Activated naive CD4-positive, alpha-beta T cell treated with anti-CD3 and anti-CD28 coated beads, Interleukin-2, amount 50 U/mL, for 72 hours (primary cell): ENCODE measurements at places on chromosomes 5 and 9. TPM values are rescaled to one million over a fixed set of nuclear protein-coding genes. Genes with fewer than 3 reads are reported as not detected.

- DNase-seq = no peak
Observed at GRCh38 chr5:97923997-97924396, 741.0 kb upstream of the RIOK2 start.

- no peak for DNase-seq
Observed at GRCh38 chr5:119016125-119016774, 27.9 kb upstream of the DTWD2 start.

- DNase-seq = no peak
Observed at GRCh38 chr9:64128572-64128971, 1156.4 kb downstream of the FOXD4L5 start.

DNA sequence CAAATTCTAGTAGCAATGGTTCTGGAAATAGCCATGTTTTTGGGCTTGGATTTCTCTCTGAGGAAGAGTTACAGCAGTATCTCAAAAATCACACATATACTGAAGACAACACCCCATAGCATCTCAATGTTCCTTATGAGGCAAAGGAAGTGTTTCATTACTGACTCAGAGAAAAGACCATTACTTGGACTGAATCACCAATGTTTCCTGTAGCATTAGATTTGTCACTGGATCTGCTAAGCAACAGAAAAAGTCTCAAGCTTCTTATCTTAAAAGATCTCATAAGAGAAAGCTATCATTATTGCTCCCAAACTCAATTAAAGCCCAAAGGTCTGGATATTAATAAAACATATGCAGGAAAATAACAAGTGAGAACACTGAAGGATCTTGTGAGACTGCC, 272.4 kb downstream of the ADAMTS6 start:
- DNase-seq = no peak

- no peak for DNase-seq
Observed at GRCh38 chr5:114191441-114191840, 170.4 kb upstream of the KCNN2 start.

DNA sequence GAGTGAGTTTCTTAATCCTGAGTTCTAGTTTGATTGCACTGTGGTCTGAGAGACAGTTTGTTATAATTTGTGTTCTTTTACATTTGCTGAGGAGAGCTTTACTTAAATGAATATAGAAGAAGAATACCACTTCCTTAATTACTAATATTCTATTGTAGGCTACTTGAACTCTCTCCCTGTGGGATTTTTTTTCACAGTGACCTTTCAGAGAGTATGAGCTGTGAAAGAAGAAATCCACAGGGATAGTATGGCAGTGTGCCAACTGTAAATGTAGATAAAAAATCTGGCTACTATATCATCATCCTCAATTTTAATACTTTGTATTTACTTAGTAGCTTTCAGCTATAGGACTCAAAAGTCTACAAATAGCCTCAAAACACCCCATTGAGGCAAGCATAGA, 67.3 kb downstream of the COMMD10 start:
- no peak for DNase-seq

GRCh38 chr9:78396087-78396486, 99.2 kb downstream of the PSAT1 start:
- DNase-seq = no peak

GRCh38 chr5:127647361-127647958, 1.4 kb upstream of the CTXN3 start:
- no peak for DNase-seq

DNA sequence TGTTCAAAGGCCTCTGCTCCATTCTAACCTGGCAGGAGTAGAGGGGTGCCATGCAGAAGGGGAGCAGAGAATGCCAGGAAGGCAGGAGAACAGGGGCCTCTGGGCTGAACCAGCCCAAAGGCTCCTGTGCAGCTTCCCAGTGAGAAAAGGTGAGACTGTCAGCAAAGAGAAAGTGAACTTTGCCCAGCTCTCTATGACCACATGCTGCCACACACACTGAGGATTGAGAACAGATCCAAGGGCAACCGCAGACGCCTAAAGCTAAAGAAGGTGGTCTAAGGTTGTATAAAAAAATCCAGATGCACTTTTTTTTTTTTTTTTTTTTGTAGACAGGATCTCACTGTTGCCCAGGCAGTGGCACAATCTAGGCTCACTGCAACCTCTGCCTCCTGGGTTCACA, 51.4 kb downstream of the ALDH7A1 start:
- DNase-seq = no peak

The CDC20B gene
- total RNA-seq = not detected

The SV2C gene
- 0.88 TPM for total RNA-seq

The PCDHA12 gene
- not detected for total RNA-seq

The IL4 gene
- not detected for total RNA-seq
